NCI-H187 (cell line): ENCODE measurements at places on chromosomes 2 and 18.
A peak's percentile ranks its signal among the peaks of the same experiment; 100 is the strongest.

- DNase-seq: no peak
Observed at GRCh38 chr2:133717497-133717896, 149.2 kb upstream of the NCKAP5 start.

DNA sequence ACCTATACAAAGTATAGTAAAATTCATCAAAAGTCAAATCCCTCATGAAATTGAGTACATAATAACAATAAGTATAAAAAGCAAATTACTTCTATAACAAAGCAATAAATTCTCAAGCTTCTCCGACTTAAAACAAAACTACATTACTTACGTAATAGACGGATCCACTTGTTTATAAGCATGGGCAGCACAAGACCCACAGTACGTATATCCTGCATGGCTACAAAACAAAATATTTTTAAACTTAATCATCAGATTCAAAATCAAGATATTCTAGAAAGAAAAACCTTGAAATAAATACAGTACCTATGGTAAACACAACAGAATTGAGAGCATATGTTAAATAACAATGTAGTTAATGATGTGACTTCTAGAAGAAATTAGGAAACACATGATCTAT lies 78.9 kb downstream of the MEMO1 start:
- DNase-seq: no peak

DNA sequence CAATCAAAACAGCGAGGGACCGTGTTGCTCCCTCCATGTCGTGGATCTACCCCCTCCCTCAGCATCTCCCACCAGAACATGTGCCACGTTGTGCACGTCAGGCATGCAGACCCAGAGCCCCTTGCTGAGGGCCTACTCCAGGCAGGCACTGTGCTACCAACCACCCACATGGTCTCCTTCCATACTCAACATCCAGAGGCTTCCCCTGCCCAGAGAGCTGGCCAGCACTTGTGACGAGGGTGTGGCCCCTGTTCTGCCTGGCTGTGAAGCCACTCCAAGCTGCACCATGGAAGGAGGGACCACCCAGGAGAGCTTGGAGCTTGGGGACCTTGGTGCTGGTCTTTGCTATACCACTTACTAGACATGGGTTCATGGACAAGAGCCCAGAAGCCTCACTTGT lies 40.5 kb downstream of the REEP1 start:
- no peak for DNase-seq

- peak; percentile 76 for DNase-seq
Observed at GRCh38 chr2:62705859-62706720, 577 bp downstream of the EHBP1 start.

DNA sequence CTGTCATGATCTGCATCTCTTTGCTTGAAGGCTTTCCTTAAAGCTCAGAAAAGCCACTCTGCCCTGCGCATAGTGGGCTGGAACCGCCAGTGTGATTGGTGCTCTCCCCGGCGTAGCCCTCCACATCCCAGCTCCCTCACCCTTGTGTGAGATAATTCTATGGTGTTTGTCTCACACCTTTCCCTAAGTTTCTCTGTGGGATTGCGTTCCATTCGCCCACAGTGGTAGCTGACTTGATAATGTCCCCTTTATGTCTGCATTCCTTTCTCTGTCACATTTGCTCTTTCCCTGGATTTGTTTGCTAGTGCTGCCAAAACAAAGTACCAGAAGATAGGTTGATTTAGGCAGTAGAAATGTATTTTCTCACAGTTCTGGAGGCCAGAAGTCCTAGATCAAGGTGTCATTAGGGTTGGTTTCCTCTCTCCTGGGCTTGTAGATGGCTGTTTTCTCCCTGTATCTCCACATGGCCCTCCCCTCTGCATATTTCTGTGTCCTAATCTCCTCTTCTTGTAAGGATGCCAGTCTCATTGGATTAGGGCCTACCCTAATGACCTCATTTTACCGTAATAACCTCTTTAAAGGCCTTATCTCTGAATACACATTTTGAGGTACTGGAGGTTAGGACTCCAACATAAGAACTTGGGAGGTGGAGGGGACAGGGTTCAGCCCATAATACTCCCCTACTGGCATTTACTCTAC lies 7.4 kb upstream of the TMEM87B start:
- DNase-seq: no peak

DNA sequence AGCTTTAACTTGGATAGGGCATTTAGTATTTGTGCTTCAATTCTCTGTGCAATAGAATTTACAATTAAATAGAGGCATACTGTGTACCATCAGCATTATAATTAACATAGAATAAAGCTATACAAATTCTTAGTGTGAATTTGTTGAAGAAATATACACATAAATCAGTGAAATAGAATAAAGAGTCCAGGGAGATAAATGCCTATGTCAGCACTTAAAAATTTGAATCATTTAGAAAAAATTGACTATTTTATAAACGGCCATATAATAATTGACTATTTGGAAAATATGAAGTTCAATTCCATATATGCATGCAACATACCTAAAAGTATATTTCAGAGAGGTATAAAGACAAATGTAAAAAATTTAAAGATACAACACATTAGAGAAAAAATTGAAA lies 348.7 kb downstream of the NR4A2 start:
- no peak for DNase-seq

DNA sequence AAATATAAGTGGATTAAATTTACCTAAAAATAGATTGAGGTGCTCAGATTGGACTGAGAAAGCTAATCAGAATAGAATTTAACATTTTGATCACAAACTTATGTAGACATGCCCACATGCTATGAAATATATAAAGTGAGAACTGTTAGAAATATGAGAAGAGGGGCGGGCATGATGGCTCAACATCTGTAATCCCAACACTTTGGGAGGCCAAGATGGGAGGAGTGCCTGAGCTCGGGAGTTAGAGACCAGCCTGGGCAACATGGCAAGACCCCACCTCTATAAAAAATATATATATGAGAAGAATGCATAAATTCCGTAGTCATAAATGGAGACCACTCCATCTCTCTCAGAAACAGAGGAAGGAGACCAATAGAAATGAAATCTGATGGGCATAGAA lies 25.7 kb downstream of the NTSR2 start:
- no peak for DNase-seq

- no peak for DNase-seq
Observed at GRCh38 chr18:79245517-79246001, 150.2 kb upstream of the NFATC1 start.

- DNase-seq: no peak
Observed at GRCh38 chr2:202019689-202020450, 13.8 kb upstream of the FZD7 start.

DNA sequence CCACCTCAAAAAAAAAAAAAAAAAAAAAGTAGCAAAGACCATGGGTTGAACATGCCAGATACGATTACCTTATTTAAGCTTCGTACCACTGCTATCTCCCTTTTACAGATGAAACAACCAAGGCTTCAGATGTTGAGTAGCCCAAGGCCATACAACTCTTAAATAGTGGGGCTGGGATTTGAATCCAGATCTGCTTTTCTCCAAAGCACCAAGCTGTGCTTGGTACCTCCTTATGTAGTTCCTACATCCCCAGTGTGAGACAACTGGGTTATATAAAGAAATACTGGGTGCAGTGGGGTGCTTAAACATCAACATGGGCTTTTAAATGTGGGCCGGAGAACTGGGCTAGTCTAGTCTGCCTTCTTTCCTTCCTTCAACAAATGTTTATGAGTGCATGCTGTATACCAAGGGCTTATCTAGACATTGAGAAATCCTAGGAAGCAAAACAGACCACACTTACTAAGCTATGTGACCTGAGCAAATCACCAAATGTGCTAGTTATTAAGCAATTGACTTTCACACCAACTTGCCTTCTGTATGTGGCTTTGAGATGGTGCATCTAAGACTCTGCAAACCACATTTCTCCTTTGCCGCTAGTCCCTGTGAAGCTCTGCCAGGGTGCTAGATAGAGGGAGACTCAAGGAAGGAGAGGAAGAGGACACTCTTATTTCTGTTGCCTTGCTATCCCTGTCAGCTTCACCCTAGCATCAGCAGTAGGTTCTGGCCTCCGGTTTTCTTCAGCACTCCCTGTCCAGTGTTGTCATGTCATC lies 206.8 kb upstream of the FBXO11 start:
- DNase-seq: no peak

DNA sequence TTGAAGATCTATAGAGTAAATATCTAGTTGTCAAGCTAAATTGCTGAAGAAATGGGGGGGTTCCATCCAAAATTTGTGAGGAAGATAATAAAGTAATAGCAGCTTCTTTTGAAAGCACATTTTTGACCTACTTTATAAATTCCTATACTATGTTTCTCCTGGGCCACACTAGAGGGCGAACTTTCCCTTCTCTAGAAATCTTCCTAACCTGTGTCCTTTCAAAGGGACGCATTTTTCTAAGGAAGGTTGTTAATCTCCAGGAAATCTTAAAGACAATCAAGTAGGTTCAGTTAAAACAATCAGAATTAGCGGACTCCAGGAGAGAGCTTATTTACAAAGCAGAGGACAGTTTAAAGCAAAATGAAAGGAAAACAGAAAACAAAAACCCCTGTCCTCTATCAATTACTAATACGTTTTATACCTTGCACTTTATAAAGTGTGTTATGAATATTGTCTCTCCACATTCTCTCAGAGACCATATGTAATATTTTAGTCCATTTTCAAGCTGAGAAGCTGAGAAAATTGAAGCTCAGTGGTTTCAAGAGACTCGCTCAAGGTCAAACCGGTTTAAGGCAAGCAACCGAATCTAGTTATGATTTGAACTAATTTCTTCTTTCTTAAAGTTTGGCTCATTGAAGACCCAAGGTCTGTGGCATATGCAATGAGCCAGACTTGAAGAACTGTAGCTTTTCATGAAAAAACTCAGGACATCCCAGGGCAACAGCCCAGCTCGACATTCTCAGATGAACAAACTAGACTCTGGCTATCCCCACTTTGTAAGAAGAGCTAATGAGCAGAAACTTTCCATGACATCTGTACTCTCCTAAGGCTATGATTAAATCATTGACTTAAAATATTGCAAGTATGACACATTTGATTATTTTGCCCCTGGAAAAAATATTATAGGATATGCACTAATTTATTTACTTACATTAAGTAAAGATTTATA lies 273.6 kb downstream of the PAX3 start:
- DNase-seq: no peak

DNA sequence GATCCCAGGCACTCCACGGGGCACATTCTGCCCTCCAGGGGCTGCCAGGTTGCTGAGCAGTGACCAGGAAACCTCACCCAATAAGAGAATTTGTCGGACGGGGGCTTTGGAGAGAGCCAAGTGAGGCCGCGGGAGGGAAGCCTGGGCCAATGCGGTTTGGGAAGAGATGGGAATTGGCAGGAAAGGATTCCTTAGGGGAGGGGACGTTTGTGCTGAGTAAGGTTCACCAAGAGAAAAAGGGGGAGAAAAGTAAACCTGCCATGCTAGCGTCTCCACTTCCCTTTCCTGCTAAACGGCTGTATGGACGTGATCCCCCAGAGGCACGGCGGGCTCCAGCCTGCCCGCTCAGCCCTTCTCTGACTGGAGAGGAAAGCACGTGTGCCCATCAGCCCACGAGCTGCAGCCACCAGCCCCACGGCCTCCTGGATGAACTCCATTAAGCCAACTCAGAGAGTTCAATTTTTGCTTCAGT lies 194.4 kb upstream of the ID2 start:
- DNase-seq: no peak

- no peak for DNase-seq
Observed at GRCh38 chr2:209556354-209556961, 132.6 kb downstream of the MAP2 start.

DNA sequence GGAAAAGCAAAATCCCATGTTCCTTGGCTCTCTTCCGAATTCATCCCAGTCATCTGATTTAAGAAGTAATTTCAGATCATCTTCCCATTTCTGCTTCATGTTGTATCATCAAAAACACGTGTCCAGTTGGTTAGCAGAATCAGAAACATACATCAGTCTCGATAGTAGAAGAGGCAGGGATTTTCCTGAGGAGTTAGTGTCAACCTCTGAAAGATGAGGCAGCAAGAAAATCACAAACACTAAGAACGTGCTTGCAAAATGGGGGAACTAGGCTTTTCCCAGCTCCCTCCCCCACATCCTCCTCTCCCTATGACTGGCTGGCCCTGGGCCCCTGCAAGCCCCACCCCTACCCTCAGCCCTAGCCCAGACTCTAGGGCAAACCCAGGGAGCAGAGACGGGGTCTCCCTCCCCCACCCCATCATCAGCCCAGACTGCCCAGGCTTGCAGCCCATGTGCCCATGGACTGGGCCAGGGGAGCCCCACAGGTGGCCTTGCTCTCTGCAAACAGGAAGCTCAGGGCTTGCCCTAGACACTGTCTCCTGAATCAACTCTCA lies 161.0 kb upstream of the ID2 start:
- DNase-seq: no peak

DNA sequence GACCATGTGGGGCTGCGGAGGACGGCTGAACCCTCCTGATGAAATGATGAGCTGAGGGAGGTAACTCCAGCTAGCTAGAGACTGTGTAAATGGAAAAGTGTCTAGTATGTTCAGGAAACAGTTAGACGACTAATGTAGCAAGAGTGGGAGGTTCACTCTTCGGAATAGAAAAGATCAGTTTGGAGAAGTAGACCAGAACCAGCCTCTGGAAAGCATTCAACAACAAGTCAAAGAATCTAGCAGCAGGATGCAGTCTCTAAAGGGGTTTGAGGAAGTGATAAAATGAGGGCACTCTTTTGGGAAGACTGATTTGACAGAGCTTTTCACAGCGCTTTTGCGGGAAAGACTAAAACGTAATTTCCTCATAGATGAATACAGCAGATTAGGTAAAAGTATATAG lies 79.6 kb downstream of the GAREM1 start:
- DNase-seq: no peak

DNA sequence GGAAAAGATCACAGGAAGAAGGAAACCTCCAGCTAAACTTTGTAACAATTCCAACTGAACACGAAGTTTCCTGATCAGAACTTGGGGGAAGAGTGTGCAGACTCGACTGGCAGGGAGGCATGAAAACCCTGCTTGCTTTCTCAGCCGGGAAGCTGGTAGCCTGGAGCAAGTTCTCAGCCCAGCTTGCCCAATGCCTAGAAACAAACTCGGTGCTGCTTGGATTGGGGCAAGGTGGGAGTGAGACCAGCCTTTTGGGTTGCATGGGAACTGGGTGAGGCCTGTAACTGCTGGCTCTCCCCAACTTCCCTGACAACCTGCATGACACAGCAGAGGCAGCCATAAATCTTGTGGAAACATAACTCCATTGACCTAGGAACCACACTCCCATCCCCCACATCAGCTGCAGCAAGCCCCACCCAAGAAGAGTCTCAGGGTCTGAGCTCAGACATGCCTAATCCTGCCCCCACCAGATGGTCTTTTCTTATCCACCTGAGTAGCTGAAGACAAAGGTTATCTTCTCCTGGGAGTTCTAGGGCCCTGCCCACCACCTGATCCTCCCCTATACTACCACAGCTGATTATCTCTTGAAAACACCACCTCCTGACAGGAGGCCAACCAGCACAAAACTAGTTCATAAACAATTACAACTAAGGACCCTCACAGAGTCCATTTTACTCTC lies 1859.7 kb upstream of the CELF4 start:
- DNase-seq: no peak
